H4 (cell line): ENCODE measurements at places on chromosomes 6 and 20. TPM values are rescaled to one million over a fixed set of nuclear protein-coding genes. Genes with fewer than 3 reads are reported as not detected.

- no peak for DNase-seq
Observed at GRCh38 chr6:452301-453067, 60.9 kb downstream of the IRF4 start.

GRCh38 chr6:36788186-36788585 is 51.1 kb downstream of the CPNE5 start:
- DNase-seq: no peak

DNA sequence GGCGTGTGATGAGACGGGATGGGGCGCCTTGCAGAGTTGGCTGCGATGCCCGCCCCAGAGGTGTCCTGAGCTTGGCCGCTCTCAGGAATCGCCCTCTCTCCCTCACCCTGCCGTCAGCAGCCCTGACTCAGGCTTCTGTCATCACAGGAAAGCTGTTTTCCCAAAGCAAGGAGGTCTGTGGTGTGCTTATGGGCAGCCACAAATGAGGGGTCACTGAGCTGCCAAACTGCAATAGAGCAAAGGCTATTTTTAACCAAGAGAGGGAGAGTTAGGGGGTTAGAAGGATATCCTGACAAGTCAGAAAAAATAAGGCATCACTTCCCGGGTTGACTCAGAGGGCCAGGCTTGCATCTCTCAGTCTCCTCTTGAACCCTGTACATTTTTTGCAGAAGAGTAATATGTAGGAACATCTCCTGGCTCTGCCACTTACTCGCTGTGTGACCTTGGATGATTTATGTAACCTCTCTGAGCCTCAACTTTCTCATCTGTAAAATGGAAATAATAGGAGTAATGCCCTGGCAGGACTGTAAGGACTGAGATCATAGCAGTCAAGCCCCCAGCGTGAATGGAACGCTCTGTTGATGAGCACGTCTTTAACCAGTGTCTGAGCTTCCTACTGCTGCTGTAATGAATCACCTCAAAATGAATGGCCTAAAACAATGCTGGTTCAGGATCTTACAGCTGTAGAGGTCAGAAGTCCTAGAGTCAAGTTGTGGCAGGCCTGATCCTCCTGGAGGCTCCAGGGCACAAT is 181.9 kb downstream of the NFATC2 start:
- DNase-seq: peak; percentile 91

GRCh38 chr6:37723016-37723415 is 25.3 kb upstream of the MDGA1 start:
- no peak for DNase-seq

DNA sequence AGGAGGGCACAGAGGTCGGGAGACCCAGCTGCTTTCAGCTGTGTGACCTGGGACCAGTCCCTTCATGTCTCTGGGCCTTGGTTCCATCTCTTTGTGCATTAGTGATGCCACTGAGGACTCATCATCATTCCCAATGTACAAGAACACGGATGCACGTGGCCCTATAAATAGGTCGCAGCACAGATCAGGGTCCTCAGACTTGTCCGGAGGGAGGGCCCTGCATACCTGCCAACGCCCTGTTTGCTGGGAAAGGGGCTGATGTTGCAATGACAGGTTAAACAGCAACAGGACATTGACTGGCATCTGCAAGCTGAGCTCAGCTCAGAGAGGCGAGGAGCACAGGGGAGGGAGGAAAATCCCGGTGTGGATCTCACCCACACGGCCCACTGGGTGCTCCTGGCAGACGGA is 21.8 kb downstream of the TGM2 start:
- DNase-seq: peak; percentile 36

DNA sequence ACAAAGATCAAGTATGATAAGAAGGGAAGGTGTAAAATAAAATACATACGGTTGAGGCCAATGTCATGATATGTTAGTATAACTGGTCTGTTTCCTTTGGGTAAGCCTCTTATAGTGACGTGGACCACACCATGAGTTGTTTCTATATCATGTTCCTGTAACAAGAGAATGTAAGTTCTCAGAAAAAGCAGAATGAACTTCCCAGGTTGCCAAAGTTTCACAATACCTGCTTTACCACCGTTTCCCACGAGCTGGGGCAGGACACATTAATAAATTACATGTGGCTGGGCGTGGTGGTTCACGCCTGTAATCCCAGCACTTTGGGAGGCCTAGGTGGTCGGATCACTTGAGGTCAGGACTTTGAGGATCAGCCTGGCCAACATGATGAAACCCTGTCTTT is 42.6 kb upstream of the SLA2 start:
- DNase-seq: no peak

- DNase-seq: peak; percentile 23
Observed at GRCh38 chr6:155171747-155172449, 91.9 kb upstream of the CLDN20 start.

- no peak for DNase-seq
Observed at GRCh38 chr6:151822252-151823111, 15.0 kb downstream of the ESR1 start.

DNA sequence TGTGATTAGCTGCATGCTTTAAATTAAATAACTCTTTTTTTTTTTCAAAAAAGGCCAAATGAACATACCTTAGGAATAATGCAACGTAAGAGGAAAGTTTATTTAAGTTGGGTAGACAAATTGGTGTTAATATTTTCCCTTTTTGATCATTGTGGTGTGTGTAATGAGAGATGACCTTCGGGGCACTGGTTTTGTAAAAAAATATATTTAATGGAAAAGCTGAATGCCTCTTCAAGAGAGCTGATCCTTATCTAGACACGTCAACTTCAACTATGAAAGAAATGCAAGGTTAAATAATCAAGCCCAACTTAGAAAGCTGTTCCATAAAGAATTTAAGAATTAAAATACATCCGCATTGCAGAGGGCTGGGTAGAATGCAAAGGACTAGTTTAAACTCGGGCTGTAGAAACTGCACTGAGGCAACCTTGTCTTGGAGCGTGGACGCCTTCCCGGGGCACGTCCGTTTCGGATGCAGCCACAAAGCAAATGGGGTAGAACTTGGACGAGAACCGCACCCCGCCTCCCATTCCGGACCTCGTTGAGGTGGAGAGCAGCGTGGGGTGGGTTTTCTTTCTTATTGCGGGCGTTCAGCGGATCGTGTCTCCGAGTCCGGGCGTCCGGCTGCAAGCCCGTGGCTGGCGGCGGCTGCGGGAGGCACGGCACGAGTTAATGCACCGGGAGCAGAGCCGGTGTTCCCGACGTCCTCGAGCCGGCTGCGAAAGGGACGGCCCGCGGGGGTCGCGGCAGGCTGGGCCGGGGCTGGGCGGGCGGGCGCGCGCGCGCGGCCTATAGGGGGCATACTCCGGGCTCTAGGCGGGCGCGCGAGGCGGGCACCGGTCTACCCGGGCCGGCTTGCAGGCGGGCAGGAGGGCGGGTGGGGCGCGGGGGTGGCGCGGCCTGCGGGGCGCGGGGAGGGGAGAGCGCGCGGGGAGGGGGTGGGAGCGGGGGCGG is 1.9 kb downstream of the JARID2 start:
- DNase-seq: peak; percentile 24

DNA sequence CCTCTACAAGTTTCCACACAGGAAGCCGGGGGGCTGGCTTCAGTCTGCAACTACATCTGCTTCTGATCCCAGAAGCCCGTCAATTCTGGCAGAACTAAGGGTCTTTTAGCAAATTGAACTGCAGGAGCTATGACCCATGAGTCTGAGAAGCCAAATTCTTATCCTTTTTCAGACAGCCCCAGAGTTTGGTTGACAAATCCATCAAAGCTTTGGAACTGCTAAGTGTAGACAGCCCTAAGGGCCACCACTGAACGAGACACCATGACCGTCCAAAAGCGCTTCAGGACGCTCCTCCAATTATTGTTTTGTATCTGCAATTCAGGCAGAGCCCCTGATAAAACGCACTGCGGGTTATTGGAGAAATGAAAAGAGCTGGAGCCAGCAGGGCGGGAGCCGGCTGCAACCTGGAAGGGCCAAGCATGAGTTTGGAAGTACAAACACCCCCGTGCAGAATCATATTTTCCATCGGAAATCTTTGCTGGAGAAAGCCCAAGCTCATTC is 67.1 kb downstream of the GNAS-AS1 start:
- no peak for DNase-seq

DNA sequence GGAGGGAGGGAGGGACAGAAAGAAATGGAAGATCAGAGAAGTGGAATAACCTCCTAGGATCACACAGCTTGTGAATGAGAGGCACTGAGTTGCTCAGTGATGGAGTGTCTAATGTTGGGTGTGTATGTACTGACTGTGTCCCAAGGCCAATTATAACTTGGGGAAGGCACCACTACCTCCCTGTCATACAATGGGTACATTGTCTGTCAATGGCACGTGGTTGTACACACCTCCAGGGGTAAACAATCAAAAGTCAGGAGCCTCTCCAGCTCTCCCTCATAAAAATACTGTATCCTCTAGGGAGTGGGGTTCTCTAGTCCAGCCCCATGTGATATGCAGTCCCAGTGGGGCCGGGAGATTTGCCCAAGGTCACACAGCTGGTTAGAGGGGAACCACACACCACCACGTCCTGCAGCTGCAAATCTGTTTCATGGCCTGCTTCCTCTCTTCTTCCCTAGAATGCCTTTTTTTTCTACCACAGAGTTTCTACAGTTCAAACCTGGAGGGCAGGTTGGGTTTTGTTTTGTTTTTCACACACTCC is 112.5 kb downstream of the SNX5 start:
- DNase-seq: no peak

DNA sequence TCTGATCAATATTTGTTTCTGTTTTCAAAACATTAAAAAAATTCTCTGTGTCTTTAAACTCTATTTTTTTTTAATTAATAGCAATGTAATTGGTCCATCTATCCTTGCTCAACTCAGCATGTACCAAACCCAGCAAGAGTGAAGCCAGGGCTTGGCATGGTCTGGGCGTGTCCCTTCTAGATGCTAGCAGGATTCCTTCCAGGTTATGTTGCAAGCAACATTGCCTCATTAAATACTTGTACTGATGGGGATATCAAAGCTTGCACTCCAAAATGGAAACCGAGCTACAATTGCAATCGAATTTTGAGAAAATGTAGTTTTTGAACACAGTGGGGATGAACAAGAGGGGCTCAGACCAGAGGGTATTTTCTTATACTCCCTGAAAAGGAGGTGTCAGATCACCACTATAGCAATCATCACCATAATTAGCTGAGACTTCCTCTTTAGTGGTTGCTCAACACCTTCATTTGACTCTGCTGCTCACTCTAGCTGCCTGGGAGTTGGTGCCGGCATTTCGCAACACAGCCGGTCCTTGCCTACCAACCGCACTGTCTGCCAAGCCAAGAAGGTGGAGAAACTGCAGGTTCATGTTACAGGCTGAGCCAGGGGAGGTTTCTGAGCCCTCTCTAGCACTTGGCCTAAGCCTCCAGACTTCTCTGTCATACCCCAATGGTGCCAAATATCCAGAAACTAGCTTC is 67.8 kb upstream of the RALGAPA2 start:
- peak; percentile 88 for DNase-seq

DNA sequence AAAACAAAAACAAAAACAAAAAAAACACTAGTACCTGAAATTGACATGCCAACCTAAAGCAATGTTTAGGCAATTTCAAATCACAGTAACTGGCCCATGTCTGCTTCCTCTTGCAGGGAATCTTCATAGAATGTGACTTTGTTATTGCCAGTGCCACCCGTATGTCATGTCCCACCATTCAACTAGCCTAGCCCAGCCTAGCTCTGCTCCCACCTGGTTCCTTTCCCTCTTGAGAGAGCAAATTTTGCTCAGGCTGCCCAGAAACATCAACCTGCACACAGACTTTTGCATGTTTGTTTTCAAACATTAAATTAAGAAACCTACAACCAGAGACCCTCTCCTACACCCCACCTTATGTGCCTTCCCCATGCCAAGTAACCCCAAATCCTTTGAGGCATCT is 124.8 kb upstream of the SLC2A12 start:
- DNase-seq: no peak

DNA sequence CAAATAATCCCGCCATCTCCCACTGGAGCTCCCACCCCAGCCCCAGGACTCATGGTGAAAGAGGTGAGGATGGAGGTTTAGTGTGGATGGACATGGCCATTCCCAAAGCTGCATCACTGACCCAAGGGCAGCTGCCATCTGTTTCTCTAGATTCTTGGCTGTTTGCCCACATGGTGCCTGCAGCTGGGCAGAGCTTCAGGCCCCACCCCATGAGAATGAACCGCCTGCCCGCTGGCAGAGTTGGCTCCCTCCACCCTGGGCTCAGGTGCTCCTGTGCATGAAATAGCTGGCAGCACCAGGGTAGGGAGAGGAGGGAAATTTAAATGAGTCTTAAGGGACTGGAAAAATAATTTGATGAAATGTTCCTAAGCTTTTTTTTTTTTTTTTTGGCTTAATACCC is 17.4 kb downstream of the SCML4 start:
- no peak for DNase-seq

GRCh38 chr6:20099156-20099555 is 113.1 kb downstream of the MBOAT1 start:
- DNase-seq: no peak

- no peak for DNase-seq
Observed at GRCh38 chr20:43670423-43670822, 3.5 kb downstream of the MYBL2 start.

- no peak for DNase-seq
Observed at GRCh38 chr20:568673-569415, 25.3 kb upstream of the CSNK2A1 start.

- no peak for DNase-seq
Observed at GRCh38 chr6:89564752-89565427, 73.7 kb downstream of the LYRM2 start.

The TRIM31 gene
- total RNA-seq: 0.12 TPM in 1 of 2 replicates, not detected in the other

The KCNK16 gene
- total RNA-seq: not detected in 2 replicates

The SNAP91 gene
- total RNA-seq: 0.43 and 1.6 TPM in 2 replicates

The SPTLC3 gene
- 4.0 and 5.5 TPM in 2 replicates for total RNA-seq

The HLA-DPA1 gene
- 5.2 and 5.4 TPM in 2 replicates for total RNA-seq

The FOXF2 gene
- total RNA-seq: 18.3 and 21.5 TPM in 2 replicates

The DEFB112 gene
- total RNA-seq: not detected in 2 replicates

The RUNX2 gene
- 18.3 and 37.7 TPM in 2 replicates for total RNA-seq

The MYH7B gene
- total RNA-seq: 0.62 TPM in 1 of 2 replicates, not detected in the other

The ARMC2 gene
- total RNA-seq: 0.33 and 1.2 TPM in 2 replicates

The DOK5 gene
- 1.2 TPM in 1 of 2 replicates, not detected in the other for total RNA-seq
